GM12878 (cell line): ENCODE measurements at places on chromosomes 6 and 20. TPM values are rescaled to one million over a fixed set of nuclear protein-coding genes. Genes with fewer than 3 reads are reported as not detected.

The PCMTD2 gene
- total RNA-seq = 23.4 and 26.9 TPM in 2 replicates

The HIVEP2 gene
- total RNA-seq = 15.7 and 18.2 TPM in 2 replicates

The OTOR gene
- not detected in 2 replicates for total RNA-seq

The GGTLC1 gene
- total RNA-seq = not detected in 2 replicates

The SLC26A8 gene
- 0.35 TPM in 1 of 2 replicates, not detected in the other for total RNA-seq

The HLA-DQB1 gene
- total RNA-seq = 119 and 121 TPM in 2 replicates

The NHLRC1 gene
- 0.15 and 0.21 TPM in 2 replicates for total RNA-seq

The PBOV1 gene
- total RNA-seq = not detected in 2 replicates

The SLC22A16 gene
- not detected in 2 replicates for total RNA-seq

The SAMD5 gene
- total RNA-seq = 0.23 TPM in 1 of 2 replicates, not detected in the other
